ENCODE measurements at places on chromosomes 1 and 21.

DNA sequence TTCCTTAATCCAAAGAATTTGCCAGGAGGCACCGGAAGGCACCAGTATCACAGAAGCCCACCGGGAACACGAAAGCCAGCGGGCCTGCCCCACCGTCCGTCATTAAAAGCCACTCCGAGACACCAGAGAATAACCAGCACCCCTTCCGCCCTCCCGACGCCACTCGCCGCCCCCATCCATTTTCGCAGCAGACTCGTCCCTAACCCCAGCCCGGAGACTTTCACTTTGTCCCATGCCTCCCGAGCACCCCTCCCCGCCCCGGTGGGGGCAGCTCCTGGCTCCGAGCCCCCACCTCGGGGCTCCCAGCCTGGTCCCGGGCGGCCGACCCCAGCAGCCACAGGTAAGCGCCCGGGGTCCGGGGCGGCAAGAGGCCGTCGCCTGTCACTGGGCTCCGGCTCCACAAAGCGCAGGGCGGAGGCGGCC, 105.4 kb downstream of the SLC45A1 start:
- DNase-seq = peak; percentile 22

DNA sequence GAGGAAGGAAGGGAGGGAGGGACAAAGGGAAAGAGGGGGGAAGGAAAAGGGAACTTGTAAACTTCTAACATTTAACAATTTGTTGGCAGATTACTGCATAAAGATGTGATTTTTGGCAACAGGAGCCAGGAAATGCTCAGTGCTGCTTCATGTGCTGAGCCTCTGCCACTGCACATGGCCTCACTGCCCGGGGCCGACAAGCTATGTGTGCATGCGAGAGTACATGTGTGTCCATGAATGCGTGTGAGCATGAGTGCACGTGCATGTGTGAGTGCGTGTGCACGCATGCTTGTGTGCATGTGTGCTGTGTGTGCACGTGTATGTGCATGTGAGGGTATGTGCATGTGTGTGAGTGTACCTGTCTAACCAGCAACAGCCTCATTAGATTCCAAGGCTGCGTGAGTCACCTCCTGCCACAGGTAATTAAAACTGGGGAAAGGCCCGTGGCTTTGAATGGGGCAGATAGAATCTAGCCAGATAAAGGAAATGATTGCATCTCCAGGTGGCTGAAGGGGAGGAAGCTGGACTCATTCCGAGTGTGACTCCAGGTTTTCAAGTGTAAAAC, 41.4 kb upstream of the TSPEAR start:
- DNase-seq = no peak

DNA sequence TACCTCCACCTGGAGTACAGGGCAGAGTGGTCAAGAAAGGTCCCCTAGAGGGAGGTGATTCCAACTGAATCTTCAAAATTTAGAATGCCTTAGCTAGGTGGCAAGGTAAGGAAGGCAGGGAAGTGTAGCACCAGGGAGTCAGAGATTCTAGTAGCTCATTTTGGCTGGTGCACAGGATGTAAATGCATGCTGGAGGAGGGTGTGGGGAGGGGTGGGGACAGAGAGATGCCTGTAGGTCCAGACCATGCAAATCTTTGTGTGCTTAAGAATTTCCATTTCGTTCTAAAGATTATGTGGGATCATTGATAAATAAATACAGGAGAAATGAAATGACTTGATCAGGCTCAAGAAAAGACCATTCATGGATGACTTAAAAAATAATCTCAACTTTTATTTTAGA, 11.0 kb upstream of the CACHD1 start:
- no peak for DNase-seq

DNA sequence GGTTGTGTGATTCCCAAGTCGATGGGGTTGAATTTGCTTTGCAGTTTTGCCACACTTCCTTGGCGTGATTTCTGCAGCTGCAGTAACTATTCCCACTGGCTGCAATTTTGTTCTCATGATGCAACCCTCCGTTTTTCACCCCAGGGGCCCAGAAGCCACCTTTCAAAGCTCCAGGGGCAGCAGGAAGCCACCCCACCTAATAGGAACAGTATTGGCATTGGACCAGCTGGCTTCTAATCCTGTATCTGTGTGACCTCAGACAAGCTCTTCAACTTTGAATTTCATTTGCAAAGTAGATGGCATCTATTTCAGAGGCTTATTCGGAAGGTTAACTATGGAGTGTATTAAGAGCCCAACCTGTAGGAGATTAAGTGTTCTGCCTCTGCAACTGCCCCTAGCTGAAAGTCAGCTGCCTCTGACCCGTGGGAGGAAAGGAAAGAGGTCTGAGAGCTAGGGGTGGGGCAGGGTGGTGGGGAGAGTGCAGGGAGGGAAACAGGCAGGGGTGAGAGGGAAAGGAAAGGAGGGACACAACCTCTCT, 12.6 kb downstream of the C1orf115 start:
- DNase-seq = no peak

DNA sequence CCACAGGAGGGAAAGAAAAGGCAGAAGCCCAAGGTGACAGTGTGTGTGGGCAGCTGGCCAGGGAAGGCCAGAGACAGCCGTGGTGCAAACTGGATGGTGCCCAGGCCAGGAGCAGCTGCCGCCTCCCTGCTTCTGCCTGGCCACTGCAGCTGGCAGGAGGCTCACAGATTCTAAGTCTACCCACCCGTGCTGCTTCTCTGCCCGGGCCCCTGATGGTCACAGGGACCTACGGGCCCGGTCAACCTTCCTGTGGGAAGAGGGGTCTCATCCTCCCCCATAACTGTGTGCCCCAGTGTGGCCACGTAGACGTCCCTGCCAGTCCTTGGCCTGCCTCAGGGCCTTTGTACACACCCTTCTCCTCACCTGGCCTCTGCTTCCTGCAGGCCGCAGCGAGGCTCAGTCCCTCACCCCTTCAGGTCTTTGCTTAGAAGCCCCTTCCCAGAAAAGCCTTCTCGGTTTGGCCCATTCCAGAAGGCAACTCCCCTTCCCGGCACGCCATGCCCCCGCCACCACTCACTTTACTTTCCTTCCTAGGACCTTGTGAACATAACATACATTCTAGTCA, 192.6 kb upstream of the AJAP1 start:
- DNase-seq = no peak

DNA sequence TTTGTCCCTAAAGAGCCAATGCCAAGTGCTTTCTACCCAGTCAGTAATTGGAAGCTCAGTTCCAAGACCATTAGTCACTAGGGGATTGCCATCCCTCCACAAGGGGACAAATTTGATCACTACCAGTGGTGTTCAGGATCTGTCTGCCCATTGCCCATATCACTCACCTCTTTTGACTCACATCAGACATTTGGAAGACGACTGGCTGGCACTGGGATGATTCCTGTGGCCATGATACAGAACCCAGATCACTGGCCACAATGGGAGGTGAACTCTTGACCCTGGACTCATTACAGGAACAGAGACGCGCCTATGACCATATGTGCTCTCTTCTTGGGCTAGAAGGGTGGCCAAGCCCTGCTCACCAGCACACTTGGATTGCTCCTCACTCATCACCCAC, 71.0 kb downstream of the COLGALT2 start:
- no peak for DNase-seq

- DNase-seq = no peak
Observed at GRCh38 chr21:41815652-41816582, 49.1 kb upstream of the RIPK4 start.

GRCh38 chr1:45272913-45273371, 53.8 kb upstream of the HPDL start:
- DNase-seq = no peak

DNA sequence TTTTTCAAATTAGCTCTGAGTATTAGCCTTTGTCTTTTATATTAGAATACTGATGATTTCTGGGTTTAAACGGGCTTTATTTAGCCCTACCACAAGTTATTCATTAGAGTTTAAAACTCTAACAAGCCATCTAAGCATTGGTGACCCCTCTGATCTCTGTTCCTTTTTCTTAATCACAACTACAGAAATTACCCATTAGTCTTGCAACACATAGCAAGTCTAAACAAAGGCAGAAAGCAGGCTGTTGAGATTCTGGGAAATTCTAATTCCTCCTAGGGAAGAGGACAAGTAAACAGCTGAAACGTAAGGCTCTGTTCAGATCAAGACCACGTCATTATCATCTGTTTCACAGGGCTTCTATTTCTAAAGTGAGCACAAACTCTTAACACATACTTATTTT, 491.2 kb upstream of the ZRANB2 start:
- DNase-seq = no peak

- no peak for DNase-seq
Observed at GRCh38 chr1:35280006-35280405, 11.5 kb downstream of the ZMYM4 start.

All from stimulated activated CD4-positive, alpha-beta T cell treated with anti-CD3 and anti-CD28 coated beads, Interleukin-1b, Interleukin-23, amount 100 ng/mL, for 24 hours (primary cell).